GM06990 (cell line): ENCODE measurements at places on chromosomes 1 and 21.

GRCh38 chr1:206514813-206515387 is 7.6 kb downstream of the RASSF5 start:
- DNase-seq = no peak

DNA sequence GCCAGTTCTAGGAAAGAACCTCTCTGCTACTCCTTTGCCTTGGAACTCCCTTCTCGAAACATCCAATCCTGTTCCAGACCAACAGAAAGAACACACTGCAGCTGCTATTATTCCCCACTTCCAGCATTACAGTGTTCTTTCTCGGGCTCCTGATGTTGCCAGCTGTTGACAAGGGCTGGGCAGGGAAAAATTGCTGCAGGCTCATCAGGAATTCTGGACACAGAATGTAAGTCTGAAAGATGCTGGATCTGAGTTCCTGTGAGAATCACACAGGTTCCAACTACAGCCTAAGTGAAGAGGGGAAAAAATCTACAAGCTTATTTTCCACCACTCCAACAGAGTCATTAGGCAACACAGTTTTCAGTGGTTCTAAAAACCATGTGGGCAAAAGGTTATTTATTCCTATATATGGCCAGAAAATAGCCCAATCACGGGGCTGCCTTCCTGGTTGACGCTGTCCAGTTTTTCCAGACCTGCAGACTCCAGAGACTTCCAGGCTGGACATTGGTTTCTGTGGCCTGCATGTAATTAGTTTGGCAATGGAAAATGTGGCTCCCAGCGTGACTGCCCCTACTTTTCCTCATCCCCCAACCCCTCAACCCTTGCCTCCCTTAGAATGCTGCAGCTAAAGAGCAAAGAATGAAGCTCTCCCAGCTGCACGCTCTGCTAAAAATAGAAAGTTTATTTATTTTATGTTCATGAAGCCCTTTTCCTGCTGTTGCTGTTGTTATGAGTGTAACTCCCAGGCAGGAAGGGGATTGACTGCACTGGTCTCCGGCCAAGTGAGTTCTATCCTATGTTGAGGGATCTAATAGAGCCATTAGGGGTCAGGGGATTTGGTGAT is 8.3 kb upstream of the KIAA0040 start:
- DNase-seq = no peak

DNA sequence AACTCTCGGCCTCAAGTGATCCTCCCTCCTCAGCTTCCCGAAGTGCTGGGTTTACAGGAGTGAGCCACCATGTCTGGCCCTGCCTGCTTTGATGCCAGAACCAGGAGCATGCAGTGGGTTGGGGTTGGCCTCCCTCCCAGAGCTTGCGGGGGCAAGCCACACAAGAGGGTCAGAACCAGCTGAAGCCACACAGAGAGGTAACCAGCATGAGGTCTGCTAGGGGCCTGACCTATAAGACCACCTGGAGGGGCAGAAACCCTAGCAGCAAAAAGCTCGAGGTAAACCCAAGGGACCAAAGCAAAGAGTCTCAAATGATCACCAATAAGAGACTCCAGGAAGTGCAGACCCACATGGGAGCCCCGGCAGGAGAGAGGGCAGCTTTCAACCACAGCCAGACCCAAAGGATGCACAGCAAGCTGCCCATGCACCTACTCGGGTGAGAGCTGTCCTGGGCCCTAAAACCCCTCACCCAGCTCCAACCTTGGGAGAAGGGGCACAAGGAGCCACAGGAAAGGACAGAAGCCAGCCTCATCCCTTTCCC is 81.2 kb downstream of the TOMM20 start:
- DNase-seq = no peak

DNA sequence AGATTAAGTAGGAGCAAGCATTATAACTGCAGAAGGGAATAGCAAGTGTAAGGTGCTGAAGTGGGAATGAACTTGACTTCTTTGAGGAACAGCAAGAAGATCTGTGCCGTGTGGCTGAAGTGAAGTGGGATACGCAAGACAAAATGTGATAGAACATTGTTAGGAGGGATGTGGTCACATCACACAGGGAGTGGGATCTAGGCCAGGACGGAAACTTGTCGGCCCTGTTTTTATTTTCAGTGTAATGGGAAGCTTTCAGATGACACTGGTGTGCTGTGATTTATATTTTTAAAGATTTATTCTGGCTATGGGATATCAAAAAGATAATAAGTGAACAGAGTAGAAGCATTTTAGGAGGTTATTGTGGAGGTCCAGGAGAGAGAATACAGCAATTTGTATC is 116.4 kb downstream of the PLA2G4A start:
- no peak for DNase-seq

DNA sequence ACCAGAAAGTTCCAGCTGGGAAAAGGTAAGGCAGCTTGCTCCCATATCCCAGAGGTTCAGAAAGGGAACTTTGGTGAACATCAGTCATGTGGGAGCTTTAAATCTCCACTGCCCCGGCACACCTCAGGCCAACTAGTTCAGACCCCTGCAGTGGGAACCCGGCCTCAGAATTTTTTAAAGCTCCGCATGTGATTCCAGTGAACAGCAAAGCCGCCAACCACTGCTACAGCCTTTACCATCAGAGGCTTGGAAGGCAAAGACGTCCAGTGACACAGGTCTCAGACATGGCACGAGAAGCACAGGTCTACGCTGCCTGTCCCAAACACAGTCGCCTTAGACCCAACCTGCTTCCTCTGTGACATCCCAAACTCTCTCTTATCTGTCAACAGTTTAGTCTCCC is 31.0 kb downstream of the SETD4 start:
- no peak for DNase-seq

GRCh38 chr1:151175863-151176262 is at the start of gene TMOD4:
Gene TMOD4 (minus strand): TSS chr1:151175981. CDS start chr1:151174875, 1,106 bp downstream.
- DNase-seq = no peak

GRCh38 chr1:218705391-218705790 is 360.3 kb downstream of the TGFB2 start:
- DNase-seq = no peak

DNA sequence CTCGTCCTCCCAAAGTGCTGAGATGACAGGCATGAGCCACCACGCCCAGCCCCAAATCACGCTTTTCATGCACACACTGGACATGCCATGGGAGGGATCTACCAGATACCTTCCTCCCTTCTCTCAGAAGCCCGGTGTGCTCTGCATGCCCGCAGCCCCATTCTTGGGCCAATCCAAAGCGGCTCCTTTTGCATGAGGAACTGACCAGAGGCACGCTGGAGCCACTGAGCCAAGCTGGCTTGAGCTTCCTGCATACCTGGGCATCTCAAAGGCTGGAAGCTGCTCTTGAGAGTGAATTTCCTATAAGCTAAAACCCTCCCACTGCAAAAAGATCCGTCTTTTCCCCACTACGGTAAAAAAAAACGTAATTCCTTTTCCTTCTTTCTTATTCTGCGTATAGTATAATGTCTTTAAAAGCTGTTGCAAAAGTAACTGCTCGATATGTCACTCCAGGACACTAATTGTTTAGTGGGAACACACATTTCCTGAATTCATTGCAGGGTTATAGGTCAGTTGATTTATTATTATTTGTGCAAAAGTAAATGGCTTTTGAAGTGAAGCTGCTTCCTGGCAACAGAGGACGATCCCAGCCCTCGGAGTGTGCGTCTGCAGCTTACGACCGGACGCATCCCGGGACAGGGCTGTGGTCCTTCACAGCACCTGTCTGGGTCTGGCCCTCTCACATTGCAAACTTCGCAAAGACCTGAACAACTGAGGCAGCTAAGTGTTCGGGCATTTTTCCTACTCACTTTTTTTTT is 61.8 kb upstream of the ETS2 start:
- no peak for DNase-seq
